ENCODE measurements at places on chromosomes 11 and 22. TPM values are rescaled to one million over a fixed set of nuclear protein-coding genes. Genes with fewer than 3 reads are reported as not detected.

- no peak for DNase-seq
Measured at GRCh38 chr11:17333799-17334586, 17.6 kb upstream of the NCR3LG1 start.

- no peak for DNase-seq
Measured at GRCh38 chr11:78539506-78539905, 35.2 kb downstream of the NARS2 start.

DNA sequence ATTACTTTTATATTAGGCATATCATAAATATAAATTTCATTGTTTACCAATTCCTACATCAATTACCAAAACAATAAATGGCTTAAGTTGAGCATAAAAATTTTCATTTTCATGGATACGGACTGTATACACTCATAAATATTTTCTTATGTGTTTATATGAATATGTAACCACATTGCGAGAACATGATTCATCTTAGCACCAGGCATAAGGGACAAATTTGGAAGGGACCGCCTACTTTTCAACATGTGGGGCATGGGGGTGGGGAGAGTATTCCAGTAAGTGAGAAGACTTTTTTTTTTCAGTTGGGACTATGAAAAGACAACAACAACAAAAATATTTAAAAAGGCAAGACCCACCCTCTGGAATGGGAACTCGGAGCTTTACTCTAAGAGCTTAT is 296.1 kb downstream of the RAB38 start:
- DNase-seq = no peak

- DNase-seq = peak; percentile 35
Measured at GRCh38 chr11:128549256-128549944, 38.0 kb downstream of the ETS1 start.

GRCh38 chr11:116851626-116852025 is 14.2 kb upstream of the APOA1 start:
- DNase-seq = no peak

DNA sequence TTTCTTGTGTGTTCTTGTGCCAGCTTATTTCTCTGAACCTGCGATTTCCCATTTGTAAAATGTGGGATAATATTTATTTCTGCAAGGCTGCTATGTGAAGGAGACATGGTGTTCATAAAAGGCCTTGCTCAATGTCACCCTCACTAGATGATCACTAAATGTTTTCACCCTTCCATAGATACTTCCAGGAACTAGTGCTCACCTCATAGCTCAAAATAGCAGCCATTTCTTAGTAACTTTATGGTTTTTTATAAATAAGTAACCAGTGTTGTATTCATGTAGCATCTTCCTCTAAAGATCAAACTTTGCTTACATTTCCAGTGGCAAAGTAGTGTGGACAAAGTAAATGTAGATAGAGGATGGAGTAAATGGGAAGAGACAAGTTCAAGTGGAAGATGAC is 23.8 kb downstream of the SYTL2 start:
- DNase-seq = no peak

DNA sequence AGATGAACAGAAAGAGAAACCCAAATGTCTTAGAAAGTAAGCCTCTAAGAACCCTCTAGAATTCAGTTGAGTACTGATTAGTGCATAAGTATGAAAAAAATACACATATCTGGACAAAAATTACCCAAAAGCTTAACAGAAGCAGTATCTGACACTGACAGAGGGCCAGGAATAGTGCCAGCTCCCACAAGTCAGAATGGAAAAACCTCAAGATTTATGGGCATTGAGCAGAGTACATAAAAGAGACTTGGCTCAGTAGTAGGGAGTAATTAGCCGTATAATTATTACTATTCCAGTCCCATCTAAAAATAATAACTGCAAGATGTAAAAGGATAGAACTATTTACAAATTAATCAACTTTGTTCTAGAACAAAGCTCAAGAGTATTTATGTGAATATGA is 834.5 kb downstream of the FAM181B start:
- DNase-seq = no peak

GRCh38 chr11:126210871-126211235 is 597 bp downstream of the RPUSD4 start:
- DNase-seq = peak; percentile 21

GRCh38 chr11:45543808-45544422 is 121.5 kb downstream of the CHST1 start:
- DNase-seq = peak; percentile 32

DNA sequence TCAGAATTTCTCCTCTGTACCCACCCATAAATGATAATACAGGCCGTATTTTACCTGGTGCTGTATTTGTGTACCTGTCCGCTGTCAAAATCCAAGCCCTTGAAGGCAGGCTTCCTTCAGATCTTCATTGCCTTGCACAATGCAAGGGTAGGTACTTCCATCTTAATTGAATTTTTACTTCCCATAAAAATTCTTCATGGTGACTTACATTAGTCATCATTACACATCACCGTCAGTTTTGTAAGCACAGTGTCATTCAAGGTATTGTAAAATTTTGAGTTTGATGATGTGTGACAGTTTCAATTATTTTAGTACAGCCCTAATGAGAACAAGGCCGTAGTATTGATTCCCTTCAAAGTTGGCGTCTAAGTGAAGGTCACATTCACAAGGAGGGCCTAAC is 770 bp upstream of the TSG101 start:
- peak; percentile 42 for DNase-seq

DNA sequence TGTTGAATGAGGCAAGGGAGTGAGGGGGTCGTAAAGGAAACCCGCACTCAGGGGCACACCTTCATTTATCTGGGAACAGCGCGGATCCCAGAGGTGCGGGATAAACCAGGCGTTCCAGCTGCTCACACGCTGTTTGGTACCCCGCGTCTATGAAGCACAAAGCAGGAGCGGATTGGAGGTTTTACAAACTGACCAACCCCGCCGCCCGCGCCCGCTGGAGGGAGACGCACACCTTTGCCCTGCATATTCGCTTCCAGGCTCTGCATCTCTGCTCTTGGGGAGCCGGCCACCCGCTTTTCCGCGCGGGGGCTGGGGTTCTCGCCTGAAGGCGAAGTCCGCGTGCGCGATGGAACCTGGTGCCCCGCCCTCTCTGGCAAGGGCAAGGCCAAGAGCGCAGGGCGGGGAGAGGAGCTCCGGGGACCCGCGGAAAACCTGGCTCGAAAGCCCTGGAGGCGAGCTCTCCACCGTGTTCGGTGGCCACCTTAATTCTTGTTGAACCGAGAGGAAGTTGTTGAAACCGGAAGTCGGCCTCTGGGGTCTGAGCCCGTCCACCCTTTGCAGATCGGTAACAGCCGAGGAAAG is 6.8 kb upstream of the ALX4 start:
- DNase-seq = no peak

- DNase-seq = no peak
Measured at GRCh38 chr11:68987211-68987610, 6.4 kb upstream of the MRGPRD start.

- DNase-seq = peak; percentile 65
Measured at GRCh38 chr11:118929501-118930093, 3.9 kb upstream of the BCL9L start.

GRCh38 chr11:1906611-1907423 is 12.7 kb upstream of the TNNT3 start:
- DNase-seq = peak; percentile 12

CD248 gene
- total RNA-seq = under 0.01 TPM

POU2AF2 gene
- not detected for total RNA-seq

All from lung microvascular endothelial cell (primary cell).